ENCODE measurements at places on chromosomes 3 and 15. TPM values are rescaled to one million over a fixed set of nuclear protein-coding genes. Genes with fewer than 3 reads are reported as not detected.

PROS1 gene
- total RNA-seq: 9.9 TPM

HRG gene
- not detected for total RNA-seq

CYP1A1 gene
- total RNA-seq: 1.5 TPM

ADAMTSL3 gene
- 0.56 TPM for total RNA-seq

SLC28A1 gene
- total RNA-seq: 0.04 TPM

PATL2 gene
- 0.12 TPM for total RNA-seq

CLRN1 gene
- total RNA-seq: not detected

NAA80 gene
- total RNA-seq: 4.3 TPM
